ENCODE measurements at places on chromosomes 5 and 9.

DNA sequence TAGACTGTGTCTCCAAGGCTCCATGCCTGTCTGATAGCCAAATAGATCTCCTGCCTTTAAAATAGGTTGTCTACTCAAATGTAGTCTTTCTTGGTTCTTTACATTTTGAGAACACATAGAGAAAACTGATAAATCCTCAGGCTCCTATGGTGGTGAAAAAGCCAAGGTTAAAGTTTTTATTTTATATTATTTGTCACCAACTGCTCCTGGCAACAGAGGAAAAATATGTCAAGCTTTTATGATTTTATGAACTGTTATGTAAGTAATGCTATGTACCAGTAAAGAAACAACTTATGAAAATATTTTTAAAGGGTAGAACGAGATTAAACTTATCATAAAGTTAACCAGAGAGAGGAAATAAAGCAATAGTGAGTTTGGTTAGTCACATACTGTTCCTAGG is 222.8 kb downstream of the NR2F1-AS1 start:
- no peak for DNase-seq

GRCh38 chr9:115006660-115007059 is 76.3 kb upstream of the TNFSF8 start:
- DNase-seq: peak; percentile 96

GRCh38 chr9:77598524-77598923 is 49.6 kb downstream of the GNA14 start:
- no peak for DNase-seq

DNA sequence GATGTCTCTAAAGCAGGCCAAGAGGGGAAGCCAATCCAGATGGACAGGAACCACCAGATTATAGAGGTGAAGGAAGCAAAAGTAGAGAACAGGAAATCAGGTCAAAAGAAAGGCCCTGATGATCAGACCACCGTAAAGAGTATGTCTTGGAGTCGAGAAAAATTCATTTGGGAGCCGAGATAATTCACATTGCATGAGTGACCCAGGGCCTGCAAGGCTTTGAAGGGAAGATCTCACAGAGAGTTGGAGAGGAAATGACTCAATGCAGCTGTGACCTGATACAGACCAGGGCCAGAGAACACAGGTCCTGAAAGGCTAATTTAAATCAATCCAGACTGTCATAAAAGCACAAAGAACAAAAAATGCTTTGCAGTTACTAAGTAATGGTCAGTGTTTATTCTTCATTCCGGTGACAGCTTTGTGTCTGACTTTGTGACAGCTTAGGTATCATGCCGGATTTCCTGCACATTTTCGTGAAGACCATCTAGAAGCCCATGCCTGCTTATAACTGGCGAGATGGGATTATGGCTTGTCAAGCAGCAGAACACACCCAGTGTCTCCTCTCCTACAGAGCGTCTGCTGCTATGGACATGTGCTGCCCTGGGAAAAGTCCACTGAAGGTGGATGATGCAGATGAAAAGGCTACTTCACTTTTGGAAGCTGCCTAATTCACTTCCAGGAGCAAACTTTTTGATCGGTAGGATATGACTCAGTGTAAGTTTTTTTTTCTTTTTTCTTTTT is 5.8 kb upstream of the ACTBL2 start:
- DNase-seq: no peak

DNA sequence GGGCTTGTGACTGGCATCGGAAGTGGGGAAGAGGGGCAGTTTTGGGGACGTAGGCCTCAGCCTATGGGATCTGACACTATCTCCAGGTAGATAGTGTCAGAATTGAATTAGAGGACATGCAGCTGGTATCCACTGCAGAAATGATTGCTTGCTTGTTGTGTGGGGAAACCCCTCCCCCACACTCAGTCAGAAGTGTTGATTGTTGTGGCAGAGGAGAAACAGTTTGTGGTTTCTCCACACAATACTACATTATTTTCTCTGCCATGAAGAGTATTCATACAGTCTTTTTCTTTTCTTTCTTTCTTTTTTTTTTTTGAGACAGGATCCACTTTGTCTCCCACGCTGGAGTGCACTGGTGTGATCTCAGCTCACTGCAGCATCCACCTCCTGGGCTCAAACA is 113.9 kb downstream of the ARRDC3 start:
- DNase-seq: no peak

GRCh38 chr5:113804264-113804663 is 290.8 kb downstream of the YTHDC2 start:
- DNase-seq: no peak

GRCh38 chr5:180070756-180071530 is 616 bp downstream of the RNF130 start:
- DNase-seq: peak; percentile 23
